ENCODE measurements at places on chromosomes 6 and 20. TPM values are rescaled to one million over a fixed set of nuclear protein-coding genes. Genes with fewer than 3 reads are reported as not detected.

GRCh38 chr6:107563694-107564588 lies 74.0 kb downstream of the SOBP start:
- DNase-seq, result no peak

DNA sequence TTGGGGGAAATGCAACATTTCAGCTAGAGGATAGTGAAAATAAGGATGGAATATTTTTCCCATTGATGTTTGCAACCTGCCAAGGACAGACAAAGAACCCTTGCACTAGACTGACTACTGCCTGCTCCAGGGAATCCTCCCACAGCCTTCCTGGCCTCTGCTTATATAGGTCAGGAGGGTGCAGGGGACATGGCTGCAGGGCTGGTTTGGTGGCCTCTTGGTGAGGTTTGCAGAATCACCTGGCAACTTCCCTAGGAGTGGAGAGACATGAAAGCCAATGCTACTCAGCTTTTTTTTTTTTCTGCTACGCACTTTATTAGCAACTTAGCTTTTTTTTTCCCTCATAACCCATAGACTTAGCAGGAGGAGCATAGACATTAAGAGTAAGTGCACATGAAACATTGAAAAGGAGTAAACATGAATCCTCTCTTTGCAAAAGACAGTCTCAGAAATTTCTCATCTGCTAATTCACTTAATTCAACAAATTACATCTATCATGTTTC lies 39.8 kb upstream of the CDYL start:
- no peak for DNase-seq

- DNase-seq, result peak; percentile 80
Measured at GRCh38 chr6:4358414-4359107, 223.2 kb upstream of the ECI2 start.

GRCh38 chr20:61662226-61662967 lies 403.3 kb downstream of the TAF4 start:
- DNase-seq, result no peak

DNA sequence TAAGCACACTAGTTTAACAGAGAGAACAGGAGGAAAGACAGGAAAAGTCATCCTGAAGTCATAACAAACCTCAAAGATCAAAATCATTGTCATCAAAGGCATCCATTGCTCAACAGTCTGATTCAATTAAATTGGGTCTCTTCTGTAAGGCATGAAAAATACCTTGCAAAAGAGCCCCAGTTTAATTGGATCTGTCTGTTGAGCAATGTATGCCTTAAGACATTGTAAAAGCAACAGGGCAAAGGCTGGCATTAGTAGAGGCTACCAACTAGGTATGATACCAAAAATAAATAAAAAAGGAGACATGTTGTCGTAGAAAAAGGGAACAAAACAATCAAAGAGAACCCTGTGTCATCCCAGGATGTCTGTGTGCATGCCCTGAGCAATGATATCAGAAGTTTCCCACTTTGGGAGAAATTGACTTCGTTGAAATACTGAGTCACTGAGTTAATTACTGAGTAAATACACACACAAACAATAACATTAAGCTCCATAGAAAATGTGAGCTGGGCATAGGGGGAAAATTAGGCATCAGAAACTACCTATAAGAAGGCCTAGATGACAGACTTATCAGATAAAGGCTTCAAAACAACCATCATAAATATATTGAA lies 1013.8 kb upstream of the CITED2 start:
- no peak for DNase-seq

DNA sequence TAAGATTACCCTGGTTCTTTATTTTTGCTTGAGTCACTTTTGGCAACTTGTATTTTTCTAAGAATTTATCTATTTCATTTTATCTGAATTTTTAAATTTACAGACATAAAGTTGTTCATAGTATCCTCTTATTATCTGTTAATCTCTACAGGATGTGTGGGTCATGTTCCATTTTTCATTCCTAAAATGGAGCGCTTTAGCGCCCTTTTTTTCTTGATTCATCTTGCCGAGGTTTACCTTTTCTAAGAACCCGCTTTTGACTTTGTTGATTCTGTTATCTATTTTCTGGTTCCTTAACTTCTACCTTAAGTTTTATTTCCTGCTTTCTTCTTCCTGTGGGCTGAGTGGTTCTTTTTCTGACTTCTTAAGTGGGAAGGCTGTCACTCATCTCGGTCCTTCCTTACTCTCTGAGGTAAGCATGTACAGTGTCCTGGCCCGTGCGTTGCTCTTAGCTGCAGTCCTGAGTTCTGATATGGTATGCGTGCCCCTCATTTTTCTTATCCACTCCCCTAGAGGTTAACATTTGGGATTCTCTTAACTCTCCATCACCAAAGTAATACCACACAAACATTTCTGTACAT lies 399.8 kb downstream of the CDC5L start:
- DNase-seq, result peak; percentile 14

DNA sequence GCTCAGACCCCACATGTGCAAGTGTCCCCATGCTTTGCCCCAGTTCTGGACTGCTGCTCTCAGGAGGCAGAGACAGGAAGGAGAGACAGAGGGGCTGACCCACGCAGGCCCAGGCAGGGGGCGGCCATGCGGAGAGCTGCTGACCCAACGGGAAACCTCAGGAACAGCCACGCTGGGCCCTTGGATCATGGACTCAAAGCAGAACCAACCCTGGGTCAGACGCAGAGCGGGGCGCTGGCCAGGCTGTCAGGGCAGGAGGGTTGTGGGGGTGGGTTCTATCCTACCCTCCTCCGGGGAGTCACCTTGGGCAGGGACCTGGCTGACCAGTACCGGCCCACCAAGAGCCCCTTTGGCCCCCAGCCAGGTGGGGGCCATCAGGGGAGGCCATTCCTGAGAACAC lies 2.0 kb downstream of the KCNQ2 start:
- no peak for DNase-seq

- no peak for DNase-seq
Measured at GRCh38 chr6:72856801-72857200, 234.9 kb downstream of the KCNQ5 start.

- no peak for DNase-seq
Measured at GRCh38 chr20:10490706-10491105, 55.6 kb downstream of the SLX4IP start.

- DNase-seq, result no peak
Measured at GRCh38 chr20:25544311-25544710, 41.0 kb downstream of the NINL start.

GRCh38 chr20:12790859-12791258 lies 217.9 kb upstream of the SPTLC3 start:
- no peak for DNase-seq

- DNase-seq, result no peak
Measured at GRCh38 chr20:23167431-23167830, 81.3 kb upstream of the CD93 start.

DNA sequence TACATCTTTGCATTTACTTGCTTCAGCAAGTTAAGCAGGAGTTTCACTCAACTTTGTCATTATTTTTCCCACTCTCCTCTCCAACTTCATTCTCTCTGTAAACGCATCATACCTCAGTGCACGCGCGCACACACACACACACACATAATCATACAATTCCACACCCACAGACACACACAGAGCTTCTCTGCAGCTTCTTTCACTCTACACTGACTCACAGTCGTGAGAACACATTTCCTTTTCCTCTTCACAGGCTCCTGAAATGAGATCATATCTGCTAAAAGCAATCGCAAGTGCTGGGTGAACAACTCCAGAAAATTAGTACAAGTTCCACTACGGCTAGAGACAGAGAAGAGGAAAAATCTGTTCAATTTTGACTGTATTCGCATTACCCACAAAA lies 215.4 kb downstream of the PTPRT start:
- no peak for DNase-seq

PNPLA1 gene
- total RNA-seq, result not detected

CGA gene
- not detected for total RNA-seq

OLIG3 gene
- not detected for total RNA-seq
